NB4 (cell line): ENCODE measurements at places on chromosomes 7 and 10.

DNA sequence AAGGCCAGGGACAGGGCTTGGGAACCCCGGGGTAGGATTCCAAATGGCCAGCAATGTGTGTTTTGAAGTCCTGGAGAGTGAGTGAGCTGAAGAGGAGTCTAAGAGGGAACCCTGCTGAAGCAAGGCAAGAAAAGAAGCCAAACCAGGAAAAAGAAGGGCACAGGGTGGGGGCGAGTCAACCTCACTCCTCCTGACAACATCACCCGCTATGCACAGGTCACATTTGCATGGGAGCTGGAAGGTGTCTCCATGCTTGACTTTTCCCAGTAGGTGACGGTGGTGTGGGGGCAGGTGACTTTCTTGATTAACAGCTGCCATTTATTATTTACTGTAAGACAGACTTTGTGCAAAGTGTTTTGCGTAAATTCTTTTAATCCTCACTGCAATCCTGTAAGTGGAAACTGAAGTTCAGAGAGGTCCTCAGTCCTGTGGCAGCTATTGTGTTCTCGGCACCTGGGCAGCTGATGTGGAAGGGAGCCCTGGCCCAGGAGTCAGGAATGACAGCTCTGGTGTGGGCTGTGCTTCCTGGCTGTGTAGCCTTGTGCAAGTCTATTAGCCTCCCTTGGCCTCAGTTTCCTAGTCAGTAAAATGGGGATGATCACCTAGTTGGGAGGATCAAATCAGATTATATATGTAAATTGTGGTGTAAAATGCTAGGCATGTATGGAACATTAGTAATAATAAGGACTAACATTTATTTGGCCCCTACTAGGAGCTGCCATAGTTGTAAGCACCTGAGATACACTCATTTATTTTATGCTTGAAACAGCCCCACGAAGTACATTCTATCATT is 90.9 kb downstream of the SH3PXD2A start:
- no peak for DNase-seq

GRCh38 chr10:43078175-43078985 is 1.5 kb downstream of the RET start:
- peak; percentile 60 for DNase-seq

- DNase-seq, result peak; percentile 68
Measured at GRCh38 chr7:80450621-80451308, 61.1 kb downstream of the GNAT3 start.

DNA sequence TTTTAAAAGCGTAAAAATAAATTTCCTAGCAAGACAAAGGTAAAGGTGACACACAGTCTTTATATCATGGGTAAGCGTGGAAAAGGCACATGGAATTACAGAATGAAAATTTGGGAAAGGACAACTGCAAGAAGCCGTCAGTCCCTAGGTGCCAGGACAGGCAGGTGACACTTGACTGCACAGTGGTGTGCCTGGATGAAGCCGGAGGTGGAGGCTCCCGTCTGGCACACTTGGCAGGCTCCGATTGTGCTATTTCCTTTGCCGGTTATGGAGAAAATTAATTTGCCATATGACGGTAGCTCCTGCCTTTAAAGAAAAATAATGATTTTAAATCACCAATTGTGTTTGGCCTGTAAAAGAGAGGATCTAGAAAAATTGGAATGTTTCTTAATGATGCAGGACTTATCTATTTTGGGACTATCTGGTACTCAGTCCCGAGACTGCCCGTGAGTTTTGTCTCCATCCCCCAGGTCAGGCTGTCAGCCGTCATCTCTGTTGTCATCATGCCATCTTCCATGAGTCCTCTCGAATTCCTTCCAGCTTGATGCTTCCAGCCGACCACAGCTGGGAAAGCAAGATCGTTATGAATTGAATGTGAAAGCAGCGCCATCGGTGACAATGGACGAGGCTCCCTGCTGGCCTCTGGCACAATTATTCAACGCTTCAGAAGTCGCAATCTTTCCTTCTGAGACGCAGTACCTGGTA is 56.2 kb upstream of the MGMT start:
- DNase-seq, result no peak

- no peak for DNase-seq
Measured at GRCh38 chr7:158850545-158851102, 5.7 kb upstream of the DYNC2I1 start.

DNA sequence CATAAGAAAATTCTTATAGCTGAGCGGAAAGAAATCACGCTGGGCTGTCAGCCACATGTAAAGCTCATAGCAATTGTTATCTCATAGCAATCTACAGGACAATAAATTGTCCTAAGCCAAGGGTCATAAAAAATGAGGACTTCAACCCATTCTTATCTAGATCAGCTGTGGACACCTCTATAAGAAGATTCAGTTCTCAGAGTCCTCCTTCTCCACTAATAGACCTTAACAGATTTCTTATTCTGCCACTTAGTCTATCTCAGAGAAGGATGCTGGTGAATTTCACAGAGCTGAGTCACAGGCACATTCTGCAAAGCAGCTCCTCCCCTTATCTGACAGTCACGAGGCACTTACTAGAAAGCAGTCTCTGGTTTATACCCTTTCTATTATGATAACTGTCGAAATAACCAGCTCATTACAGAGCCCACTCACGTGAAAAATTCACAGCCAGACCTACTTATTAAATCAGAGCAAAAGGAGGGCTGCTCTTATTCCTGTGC is 185.3 kb upstream of the PCLO start:
- DNase-seq, result no peak

DNA sequence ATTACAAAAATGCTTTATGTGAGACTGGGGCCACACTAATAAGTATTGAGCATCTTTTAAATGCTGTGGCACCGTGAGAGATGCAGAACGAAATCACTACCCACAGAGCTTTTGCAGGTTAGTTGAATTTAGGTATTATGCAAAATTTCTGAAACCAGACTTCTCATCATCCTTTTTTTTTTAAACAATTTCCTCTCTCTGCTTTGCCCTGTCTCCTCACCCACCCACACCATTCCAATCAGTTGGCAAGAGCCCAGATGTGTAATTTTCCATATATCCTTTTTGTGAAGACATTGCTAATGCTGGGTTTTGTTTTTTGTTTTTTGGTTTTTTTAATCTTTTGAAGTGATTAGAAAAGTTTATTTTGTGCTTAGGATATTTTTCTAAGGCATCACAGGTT is 1.1 kb downstream of the YAE1 start:
- DNase-seq, result no peak

GRCh38 chr7:158123753-158124152 is 463.9 kb downstream of the PTPRN2 start:
- DNase-seq, result no peak

GRCh38 chr7:82390936-82391335 is 52.6 kb downstream of the CACNA2D1 start:
- no peak for DNase-seq

- DNase-seq, result no peak
Measured at GRCh38 chr10:70499836-70500167, 21.2 kb downstream of the PALD1 start.

DNA sequence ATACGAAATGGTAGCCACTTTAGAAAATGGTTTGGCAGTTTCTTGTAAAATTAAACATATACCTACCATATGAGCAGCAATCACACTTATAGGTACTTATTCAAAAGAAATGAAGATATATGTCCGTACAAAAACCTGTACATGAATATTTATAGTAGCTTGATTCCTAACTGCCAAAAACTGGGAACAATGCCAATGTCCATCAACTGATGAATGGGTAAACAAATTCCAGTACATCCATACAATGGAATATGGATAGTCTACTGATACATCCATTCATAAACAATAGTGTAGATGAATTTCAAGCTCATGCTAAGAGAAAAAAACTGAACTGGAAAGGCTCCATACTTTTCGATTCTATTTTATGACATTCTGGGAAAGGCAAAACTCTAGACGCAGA is 68.5 kb downstream of the AGK start:
- no peak for DNase-seq

DNA sequence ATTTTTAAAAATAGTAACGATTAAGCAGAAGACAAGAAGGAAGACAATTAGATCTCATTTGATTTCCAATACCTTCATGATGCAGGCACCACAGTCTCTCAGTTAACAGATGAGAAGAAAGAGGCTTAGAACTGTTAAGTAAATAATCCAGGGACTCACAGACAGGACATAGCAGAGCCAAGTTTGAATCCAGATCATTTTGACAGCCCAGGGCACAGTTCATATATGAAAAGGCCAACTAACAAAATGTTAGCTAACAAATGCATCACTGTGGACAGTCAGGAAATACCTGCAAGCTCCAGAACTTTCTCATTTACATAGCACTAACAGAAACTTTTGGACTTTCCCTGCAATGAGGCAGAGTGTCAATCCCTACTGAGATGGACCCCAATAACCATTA is 4.2 kb upstream of the NPSR1 start:
- DNase-seq, result no peak

- peak; percentile 52 for DNase-seq
Measured at GRCh38 chr7:91636129-91636724, 244.3 kb downstream of the MTERF1 start.

- no peak for DNase-seq
Measured at GRCh38 chr10:69638642-69639041, 8.6 kb downstream of the FAM241B start.

DNA sequence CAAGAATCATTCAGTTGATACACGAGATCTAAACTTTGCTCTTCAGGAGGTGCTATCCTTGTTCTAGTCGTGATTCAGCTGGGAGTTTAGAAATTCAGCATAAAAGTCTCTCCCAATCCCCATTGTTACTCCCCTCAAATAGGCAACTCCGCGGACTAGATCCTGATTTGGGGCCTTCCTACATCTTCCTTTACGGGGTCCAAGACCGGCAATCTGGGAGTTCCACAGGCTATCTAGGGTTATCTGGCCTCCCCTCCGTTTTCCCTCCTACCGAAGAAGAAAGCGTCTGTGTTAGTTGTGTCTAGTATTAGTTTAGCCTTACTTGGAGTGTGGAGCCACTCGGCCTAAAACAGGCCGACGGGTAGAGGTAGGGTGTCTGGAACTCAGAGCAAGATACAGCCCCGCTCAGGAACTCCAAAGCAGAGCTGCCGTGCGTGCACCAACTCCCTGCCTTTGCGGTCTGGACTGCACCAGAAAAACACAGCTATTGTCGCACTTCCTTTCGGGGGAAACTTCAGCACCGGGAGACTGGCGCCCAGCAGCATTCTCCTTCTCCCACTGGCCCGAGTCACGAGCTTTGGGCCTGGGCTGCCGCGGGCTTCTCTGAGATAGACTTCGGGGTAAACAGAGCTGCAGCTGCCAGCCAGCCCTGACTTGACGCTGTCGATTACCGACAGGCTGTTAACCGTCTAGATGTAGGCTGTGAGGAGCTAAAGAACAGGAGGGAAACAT is 1.5 kb upstream of the DLX5 start:
- DNase-seq, result no peak

GRCh38 chr10:7593063-7593462 is 73.7 kb downstream of the ITIH5 start:
- peak; percentile 4 for DNase-seq

DNA sequence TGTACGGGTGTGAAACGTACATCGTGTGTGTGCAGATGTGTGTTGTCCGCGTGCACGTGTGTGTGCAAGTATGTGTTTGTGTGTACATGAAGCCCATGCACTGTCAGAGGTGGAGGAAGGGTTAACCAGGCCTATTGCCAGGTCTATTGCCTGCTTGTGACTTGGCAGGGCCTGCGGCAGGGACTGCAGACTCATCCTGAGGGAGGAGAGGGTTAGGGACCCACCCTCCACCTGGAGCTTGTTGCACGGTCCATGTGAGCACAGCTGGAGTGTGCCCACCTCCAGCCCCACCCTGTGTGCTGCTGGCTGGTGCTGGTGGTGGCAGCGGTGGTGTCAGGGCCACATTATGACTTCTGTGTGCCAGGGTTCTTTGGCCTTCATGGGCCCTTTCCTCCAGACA is 7.1 kb upstream of the AQP1 start:
- DNase-seq, result no peak

DNA sequence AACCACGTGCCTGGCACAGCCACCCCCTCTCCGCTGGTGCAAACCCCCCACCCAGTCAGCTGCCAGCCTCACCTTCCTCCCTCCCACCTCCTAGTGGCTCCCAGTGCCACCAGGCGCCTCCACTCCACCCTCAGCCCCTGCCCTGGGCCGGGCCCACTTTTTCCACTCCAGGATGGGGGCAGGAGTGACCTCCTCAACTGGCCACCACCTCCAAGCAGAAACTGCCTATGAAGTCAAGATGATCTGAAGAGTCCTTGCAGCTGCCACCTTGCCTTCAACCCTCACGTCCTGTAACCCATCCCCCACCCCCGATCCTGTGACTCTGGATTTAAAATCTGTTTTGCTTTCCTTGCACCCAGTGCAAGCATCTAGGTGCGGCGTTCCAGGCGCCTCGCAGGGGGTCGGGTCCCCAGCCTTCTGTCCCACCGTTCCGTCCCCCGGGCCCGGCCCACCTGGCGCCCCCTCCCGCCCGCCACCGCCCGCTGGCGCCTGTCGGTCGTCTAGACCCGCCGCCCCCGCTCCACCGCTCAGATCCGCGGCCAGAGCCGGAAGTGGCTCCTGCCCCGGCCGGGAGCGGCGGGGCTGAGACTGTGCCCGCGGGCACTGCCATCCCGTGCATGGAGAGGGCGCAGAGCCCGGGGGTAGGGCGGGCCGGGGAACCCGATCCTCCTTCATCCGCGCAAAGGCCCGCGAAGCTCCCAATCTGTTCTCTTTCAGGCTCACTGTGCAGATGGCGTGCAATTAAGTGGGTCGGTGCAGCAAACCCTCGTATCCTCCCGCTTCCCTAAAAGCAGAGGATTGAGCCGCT is 51.2 kb upstream of the GTF2I start:
- DNase-seq, result peak; percentile 66

DNA sequence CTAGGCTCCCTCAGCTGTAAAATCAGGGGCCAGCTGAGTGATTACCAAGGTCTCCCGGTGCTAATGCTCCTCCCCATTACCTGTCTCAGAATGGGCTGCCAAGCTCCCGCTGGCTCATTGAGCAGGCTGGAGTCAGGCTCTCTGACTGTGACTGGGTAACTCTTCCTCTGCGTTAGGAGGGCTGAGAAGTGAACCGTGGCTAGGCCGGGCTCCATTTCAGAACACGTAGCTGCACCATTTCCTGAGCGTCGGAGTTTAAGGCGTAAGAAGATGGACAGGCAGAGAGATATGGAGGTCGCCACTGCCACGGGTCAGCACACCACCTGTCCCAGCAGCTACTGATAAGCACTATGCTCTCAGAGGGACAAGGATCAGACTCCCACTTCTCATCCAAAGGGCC is 250.3 kb downstream of the TCERG1L start:
- DNase-seq, result no peak

DNA sequence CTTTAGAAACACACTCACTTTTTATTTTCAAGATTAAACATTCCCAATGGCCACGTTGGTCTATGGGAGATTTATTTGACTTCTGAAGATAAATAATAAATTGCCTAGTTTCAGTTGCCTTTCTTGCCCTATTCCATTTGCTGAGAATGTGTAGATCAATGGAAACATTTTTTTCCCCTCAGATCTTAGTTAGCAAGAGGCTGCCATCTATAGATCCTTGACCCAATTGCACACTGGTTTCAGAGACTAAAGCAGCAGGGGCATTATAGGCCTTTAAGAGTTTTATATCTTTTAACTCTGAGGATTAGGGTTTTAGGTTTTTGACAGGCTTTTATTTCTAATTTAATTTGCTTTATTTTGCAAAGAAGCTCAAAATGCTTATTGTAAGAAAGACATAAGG is 163.2 kb upstream of the GPR26 start:
- DNase-seq, result peak; percentile 29
